Muscle of arm (tissue), 14 donors: ENCODE measurements at places on chromosomes 5 and 9. TPM values are rescaled to one million over a fixed set of nuclear protein-coding genes. Genes with fewer than 3 reads are reported as not detected.

The SLC1A3 gene
- not detected for polyA plus RNA-seq

The PDE6A gene
- polyA plus RNA-seq, result 0.07 TPM

The IL3 gene
- not detected for polyA plus RNA-seq

The SOHLH1 gene
- polyA plus RNA-seq, result not detected

The PDLIM7 gene
- polyA plus RNA-seq, result 268 TPM

The GRM6 gene
- 0.84 TPM for polyA plus RNA-seq

The HDAC3 gene
- polyA plus RNA-seq, result not detected

The IL33 gene
- polyA plus RNA-seq, result 31.7 TPM

The RAB3C gene
- polyA plus RNA-seq, result 0.13 TPM

The GPR150 gene
- polyA plus RNA-seq, result 0.11 TPM

The SLC34A1 gene
- not detected for polyA plus RNA-seq

The SLC27A6 gene
- polyA plus RNA-seq, result 1.1 TPM

The FOXD4L5 gene
- polyA plus RNA-seq, result not detected

The SYNPO gene
- polyA plus RNA-seq, result 21.9 TPM

The NUDT12 gene
- 18.4 TPM for polyA plus RNA-seq
